Cortex of kidney (tissue), 1 donor: ENCODE measurements at places on chromosomes 13 and 19.

DNA sequence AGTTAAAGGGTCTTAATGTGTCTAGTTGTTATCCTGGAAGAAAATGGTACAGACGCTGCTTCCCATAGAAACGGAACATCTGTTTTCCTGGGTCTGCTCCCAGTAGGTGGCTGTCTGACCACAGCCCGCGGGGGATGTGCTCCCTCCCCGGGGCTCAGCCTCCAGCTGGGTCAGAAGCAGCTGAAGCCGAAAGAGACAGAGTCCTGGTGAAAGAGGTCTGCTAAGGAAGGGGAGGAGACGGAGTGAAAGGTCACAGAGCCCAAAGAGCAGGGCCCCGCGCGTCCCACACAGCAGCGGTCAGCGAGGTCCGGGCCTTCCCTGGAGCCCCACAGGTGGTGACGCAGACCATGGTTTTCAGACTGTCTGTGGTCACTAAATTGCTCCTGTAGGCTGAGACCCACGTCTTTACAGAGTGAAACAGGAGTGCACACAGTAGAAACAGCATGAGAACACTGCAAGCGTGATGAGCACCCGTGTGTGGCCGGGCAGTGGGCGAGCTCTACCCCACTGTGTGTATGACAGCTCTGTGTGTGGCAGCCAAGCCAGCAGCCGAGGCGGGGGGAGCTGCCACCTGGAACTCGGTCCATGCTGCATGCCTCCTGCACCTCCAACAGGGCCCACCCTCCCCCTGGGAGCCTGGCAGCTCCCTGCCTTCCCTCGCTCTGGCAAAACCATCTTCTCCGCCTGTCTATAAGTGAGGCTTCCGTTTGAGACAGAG is 52.0 kb upstream of the C13orf46 start:
- DNase-seq = no peak

GRCh38 chr13:19561585-19561984 is 253 bp upstream of the TPTE2 start:
- no peak for DNase-seq

- no peak for DNase-seq
These were observed 651 bp downstream of the GAPDHS start for GRCh38 chr19:35533822-35534392.

DNA sequence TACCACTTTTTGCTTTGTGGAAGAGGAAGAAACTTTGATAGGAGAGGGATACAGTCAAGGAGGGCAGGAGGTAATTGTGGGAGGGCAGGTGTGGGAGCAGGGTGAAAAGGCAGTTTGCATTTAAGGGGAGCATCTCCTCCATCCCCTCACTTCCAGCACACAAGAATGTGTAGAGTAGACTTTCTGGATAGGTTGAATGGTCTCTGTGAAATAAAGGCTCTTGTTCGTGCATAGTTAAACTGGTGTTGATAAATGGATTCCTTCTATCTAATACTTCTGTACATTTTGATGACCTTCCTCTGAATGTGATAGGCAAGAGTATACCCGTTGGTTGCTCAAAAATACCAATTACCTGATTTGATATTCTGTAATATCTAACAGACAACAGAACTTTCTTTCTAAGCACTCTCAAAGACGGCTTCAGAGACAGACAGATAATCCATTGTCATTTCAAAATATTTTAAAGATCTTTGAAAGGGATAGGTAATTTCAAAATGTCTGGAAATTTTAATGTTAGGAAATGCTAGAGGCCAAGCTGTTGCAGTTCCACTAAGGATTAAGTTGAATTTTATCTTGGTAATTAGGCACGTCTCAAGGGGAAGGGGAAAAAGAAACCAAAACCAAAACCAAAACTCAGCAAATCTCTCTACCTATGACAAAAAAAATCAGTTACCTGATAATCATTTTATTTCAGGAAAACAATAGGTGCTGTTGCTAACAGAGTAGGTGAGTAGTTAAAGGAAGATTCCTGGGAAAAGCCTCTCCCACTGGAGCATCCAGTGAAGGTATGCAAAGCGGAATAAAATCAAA is 302.6 kb downstream of the COG6 start:
- DNase-seq = no peak

DNA sequence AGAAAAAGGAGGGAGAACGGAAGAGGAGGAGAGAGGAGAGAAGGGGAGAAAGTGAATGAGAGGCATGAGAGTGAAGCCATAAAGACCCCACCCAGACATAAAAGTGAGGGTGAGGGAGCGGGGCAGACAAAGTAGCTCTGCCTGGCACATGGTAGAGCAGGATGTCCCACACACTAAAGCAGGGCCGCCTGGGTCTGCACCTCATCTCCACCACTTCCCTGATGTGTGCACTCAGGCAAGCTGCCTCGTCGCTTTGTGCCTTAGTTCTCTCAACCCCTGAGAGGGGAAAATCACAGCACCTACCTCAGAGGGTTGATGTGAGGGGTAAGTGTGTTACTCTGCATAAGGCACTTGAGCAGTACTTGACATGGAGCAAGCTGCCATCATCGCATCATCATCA is 488.1 kb downstream of the COG6 start:
- DNase-seq = no peak

GRCh38 chr13:106340249-106340648 is 195.2 kb downstream of the EFNB2 start:
- DNase-seq = no peak

DNA sequence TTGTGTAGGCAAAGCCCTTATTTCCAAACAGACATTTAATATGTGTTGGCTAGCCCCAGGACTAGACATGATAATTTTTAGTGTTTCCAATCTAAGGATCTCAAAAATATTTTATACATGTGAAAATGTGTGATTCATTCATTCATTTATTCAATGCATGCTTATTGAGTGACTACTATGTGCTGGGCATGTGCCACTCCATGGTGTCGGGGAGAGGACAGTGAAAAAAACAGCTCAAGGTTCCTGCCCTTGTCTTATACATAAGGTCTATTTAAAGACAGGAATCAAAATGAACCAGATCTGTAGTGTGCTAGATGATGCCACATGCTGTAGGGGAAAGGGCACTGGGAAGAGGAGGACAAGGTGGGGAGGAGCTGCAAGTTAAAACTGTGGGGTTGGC is 36.5 kb downstream of the GJA3 start:
- DNase-seq = no peak

GRCh38 chr13:24202215-24202614 is 41.7 kb downstream of the SPATA13 start:
- DNase-seq = no peak

- no peak for DNase-seq
These were observed 126.9 kb upstream of the SLC7A1 start for GRCh38 chr13:29722415-29722814.

DNA sequence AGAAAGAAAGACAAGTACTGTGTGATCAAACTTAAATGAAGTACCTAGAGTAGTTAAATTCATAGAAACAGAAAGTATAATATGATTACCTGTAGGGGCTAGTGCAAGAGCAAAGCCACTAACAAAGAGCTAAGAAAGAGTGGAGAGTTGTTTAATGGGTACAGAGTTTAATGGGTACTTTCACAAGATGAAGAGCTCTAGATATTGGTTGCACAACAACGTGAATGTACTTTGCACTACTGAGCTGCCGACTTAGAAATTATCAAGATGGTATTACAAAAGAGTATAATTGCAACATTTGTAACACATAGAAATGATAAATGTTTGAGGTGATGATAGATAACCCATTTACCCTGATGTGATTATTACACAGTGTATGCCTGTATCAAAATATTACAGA is 140.3 kb upstream of the GPC6 start:
- no peak for DNase-seq

- no peak for DNase-seq
These were observed 34.2 kb downstream of the ANKRD10 start for GRCh38 chr13:110880627-110881026.

DNA sequence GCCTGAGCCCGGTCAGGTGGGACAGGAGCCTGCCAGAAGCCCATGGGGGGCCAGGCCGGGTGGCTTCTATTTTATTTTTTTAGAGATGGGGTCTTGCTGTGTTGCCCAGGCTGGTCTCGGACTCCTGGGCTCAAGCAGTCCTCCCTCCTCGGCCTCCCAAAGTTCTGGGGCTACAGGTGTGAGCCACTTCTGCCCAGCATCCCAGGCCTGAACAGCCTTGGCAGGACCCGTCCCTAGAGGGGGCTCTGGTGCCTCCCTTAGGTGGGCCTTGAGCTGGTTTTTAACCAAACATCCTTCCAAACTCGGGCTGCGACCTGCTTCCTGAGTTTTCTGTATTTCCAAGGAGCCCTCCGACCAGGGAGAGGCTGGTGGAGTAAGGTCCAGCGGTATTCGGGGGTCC is 10.5 kb downstream of the COMP start:
- DNase-seq = no peak

GRCh38 chr13:104296286-104296685 is 1230.1 kb upstream of the SLC10A2 start:
- no peak for DNase-seq

GRCh38 chr13:111573801-111574200 is 253.4 kb downstream of the TEX29 start:
- DNase-seq = no peak

DNA sequence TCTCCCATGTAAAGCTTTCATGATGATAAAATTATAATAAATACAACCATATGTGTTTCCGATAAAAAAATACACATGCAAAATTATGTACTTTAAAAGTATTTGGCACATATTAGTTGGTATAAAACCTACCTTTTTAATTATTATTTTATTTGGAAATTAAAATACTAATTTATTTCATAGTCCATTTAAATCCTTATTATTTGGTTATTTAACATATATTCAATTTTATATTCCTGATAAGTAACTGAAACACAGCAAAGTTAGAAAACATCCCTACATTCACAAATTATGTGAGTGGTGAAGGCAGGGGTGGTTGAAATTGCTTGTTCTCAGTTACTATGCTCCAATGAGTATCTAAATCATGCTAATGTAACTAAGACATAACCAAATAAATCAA is 920.5 kb downstream of the SLITRK1 start:
- DNase-seq = no peak

DNA sequence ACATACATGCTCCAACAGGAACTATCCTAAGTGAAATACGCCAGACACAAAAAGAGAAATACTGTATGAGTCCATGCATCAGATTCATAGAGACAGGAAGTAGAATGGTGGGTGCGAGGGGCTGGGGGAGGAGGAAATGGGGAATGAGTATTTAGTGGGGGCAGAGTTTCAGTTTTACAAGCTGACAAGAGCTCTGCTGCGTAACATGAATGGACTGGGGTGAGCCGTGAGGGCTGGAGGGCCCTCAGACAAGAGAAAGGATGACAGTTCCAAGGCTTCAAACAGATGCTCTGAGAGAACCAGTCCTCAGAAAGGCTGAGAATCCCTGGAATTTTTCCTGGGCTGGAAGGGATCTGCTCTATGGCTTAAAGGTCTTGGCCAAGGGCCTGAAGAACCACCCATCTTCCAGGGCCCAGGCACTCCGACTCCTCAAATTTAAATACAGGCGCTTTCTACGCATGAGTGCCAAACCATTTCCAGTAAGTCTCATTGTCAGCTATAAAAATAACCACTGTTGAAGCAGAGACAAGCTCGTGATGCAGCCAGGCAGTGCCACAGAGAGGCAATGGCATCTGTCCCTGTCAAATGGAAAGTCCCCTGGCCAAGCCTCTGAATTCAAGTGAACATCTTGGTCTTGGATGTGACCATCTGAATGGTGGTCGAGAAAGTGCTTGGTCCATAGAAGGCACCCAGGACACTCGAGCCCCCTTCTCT is 17.5 kb downstream of the KLF2 start:
- DNase-seq = no peak

DNA sequence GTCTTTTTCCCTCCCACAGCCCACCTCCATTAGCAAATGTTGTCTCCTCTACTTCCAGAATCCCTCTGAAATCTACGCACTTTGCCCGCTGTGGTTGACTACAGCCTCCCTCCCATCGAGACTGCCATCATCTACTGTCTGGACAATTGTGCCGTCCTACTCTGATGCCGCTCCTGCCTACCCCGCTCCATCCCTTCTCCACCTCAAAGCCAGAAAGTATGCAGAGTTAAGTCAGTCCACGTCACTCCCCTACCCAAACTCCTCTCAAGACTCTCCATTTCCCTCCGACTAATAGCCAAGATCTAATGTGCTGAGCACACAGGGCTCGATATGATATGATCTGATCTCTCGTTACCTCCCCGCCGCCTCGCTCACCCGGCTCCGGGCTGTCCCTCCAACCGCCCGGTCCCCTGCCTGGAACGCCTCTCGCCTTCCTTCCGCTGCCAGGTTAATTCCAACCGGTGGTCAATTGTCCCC is 556 bp downstream of the CACTIN start:
- DNase-seq = no peak

GRCh38 chr19:38452430-38453366 is 19.2 kb downstream of the RYR1 start:
- DNase-seq = no peak

DNA sequence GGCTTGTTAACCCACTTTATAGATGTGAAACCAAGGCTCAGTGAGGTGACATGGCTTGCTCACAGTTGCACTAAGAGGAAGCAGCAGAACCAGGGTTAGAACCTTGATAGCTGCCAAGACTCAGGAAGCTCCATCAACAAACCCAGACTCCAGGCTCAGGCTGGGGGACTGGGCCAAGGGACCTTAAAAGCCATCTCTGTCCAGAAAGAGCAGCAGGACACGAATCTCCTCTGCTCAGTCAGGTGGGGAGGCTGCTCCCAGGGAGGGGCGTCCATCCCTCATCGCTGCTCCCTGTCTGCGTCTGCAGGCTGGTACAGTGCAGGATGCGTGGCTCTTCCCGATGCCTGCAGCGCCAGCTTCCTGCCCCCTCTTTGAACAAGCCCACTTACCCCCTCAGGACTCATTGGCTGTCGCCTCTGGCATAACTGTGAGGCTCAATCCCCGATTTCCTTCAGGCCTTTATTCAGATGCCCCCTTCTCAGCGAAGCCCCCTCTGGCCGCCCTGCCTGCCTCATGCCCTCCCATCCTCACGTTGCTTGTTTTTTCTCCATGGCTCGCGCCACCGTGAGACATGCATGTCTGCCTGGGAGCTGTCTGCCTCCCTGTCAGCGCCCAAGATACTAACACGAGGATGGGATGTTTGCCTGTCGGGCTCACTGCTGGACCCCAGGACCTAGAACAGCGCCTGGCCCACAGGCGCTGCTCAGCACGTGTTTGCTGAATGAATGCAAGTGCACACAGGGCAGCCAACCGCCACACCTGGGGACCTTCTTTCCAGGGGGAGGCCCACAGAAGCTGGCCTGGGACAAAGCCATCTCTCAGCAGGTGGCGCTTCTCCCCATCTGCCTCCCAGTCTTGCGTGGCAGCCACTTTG is 21.5 kb downstream of the AKT2 start:
- DNase-seq = no peak

DNA sequence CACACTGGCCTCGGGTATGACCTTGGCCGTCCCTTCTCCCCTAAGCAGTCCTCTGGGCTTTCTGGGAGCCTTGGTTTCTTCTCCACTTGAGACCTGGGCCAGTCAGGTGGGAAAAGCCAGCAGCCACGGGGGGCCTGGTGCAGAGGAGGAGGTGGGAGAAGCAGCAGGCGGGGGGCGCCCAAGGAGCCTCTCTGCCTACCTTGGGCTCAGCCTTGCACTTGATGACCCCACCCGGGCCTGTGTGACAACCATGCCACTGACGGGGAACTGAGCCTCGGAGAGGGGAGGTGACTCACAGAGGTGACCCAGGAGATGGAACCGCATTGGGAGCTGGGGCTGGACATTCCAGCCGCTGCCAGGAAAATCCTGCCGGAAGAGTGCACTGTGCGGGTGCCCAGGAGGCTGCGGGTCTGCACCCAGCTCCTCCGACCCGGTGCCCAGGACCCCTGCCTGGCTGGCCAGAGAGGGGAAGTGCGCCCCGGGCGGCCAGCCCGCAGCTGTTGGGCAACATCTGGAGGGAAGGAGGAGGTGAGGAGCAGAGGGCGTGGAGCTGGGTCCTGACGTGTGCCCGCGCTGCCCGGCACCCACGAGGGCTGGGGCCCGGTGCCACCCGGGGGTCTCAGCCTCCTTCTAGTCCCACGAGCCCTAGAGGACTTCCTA is 23.4 kb upstream of the SLC7A10 start:
- DNase-seq = no peak

GRCh38 chr13:29931696-29932095 is 81.3 kb upstream of the UBL3 start:
- DNase-seq = no peak
